ENCODE measurements at places on chromosomes 2 and 18.

DNA sequence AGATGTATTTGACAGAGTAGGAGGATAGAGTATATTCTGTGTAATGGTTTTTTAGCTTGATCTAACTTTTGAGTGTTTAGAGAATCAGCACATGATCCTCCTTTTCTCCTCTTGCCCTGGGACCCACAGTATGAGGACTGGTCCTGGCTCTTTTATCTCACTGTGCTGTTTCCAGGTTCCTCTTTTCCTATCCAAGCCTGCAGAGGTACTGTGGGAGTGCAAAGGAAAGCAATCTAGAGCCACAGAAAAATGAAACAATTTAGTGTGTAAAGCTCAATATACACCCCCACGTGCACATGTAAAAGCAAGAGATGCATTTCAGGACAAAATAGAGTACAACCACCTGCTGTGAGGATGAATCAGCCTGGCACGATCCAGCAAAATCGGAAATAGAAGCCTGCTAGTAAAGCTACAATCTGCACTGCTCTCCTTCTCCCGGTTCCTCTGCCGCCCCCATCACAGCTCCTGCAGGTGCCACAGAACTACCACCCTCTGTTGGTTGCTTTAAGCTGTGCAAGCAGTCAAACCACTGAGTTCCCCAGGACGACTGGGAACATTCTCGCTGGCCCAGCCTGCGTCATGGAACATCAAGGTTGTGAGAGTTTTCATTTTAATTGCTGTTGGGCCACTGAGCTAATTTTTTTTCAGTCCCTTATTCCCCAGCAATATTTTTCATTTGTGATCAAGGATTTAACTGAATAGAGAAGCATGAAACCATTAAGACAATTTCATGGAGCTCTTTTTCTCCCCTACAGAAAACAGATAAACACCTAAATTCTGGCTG is 47.8 kb upstream of the MAPRE3 start:
- DNase-seq: peak; percentile 30

- DNase-seq: no peak
Measured at GRCh38 chr18:49677762-49678413, 116.0 kb downstream of the LIPG start.

- no peak for DNase-seq
Measured at GRCh38 chr2:203401-203800, 60.4 kb downstream of the SH3YL1 start.

GRCh38 chr2:65161551-65162100 is 31.7 kb upstream of the RAB1A start:
- DNase-seq: no peak

- no peak for DNase-seq
Measured at GRCh38 chr18:12476955-12477354, 69.2 kb downstream of the PRELID3A start.
